Endothelial cell (in vitro differentiated cells): ENCODE measurements at places on chromosomes 2 and 18. TPM values are rescaled to one million over a fixed set of nuclear protein-coding genes. Genes with fewer than 3 reads are reported as not detected.

GRCh38 chr18:25518716-25519053 is 166.7 kb upstream of the ZNF521 start:
- H3K36me3 ChIP-seq, result no peaks in the 10 kb centered on the region
- H3K27me3 ChIP-seq, result no peaks in the 10 kb centered on the region
- DNase-seq, result no peak

DNA sequence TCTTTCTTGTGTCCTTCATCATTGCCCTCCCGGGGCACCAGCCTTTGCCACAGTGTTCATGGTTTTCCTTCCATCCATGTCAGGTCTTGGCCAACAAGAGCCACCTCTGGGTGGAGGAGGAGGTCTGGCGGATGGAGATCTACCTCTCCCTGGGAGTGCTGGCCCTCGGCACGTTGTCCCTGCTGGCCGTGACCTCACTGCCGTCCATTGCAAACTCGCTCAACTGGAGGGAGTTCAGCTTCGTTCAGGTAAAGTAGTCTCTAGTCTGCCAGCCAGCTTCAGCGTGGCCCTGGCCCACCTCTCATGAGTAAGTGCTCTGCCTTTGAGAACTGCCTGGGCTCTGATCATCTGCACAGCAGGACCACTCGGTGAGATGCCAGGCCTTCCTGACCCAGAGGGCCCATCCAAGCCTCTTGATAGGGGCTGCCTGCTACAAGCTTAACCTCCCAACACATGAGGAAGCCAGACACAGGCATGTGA is 31.0 kb downstream of the STEAP3 start:
- no peak for DNase-seq
- H3K27me3 ChIP-seq, result peaks cover 4% of the 10 kb centered on the region
- peaks cover 7% of the 10 kb centered on the region for H3K36me3 ChIP-seq
- H3K4me1 ChIP-seq, result peaks cover 23% of the 10 kb centered on the region

- H3K27me3 ChIP-seq, result no peaks in the 10 kb centered on the region
- H3K4me1 ChIP-seq, result no peaks in the 10 kb centered on the region
- no peak for DNase-seq
These were observed 20.1 kb downstream of the ZC3H6 start for GRCh38 chr2:112295407-112296078.

Gene LRP2
- total RNA-seq, result 0.23 TPM

- H3K4me3 ChIP-seq, result no peak overlapping the region
- H3K27me3 ChIP-seq, result peaks cover 1% of the 10 kb centered on the region
- peaks cover 3% of the 10 kb centered on the region for H3K4me1 ChIP-seq
- no peak overlapping the region for H3K27ac ChIP-seq
These were observed 113.0 kb downstream of the NYAP2 start for GRCh38 chr2:225512469-225512868.

- H3K36me3 ChIP-seq, result no peaks in the 10 kb centered on the region
- peaks cover 5% of the 10 kb centered on the region for H3K27me3 ChIP-seq
- peaks cover 7% of the 10 kb centered on the region for H3K4me1 ChIP-seq
- DNase-seq, result no peak
These were observed 3.0 kb downstream of the NEURL3 start for GRCh38 chr2:96501886-96502810.

DNA sequence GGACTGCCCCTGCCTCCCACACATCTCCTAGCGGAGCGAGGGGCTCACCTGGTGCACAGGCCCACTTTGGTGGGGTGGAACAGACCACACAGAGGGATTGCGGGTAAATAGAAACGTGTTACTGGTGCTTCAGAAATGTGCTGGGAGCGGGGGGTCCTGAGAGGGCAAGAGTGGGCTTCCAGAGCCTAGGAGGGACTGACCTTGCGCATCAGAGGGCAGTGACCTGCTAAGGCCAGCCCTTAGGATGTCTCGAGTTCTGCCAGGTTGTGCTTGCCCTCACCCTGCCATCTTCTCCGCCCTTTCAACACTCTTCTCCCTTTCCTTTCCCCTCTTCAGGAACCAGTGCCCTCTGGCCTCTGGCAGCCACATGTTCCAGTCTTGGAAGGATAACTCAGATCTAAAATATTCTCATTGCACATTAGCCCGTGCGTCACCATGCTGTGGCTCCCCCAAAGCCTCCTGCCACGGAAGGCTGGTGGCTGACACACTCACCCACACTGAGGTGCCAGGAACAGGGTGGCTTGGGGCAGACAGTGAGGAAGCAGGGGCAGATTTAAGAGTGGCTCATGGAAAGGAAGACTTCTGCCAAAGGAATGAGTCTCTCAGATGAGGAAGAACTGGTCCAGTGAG is 89.6 kb downstream of the MCFD2 start:
- H3K36me3 ChIP-seq, result peaks cover 3% of the 10 kb centered on the region
- H3K4me1 ChIP-seq, result peaks cover 18% of the 10 kb centered on the region
- no peak for DNase-seq
- no peak overlapping the region for H3K27ac ChIP-seq
- H3K4me3 ChIP-seq, result no peak overlapping the region

DNA sequence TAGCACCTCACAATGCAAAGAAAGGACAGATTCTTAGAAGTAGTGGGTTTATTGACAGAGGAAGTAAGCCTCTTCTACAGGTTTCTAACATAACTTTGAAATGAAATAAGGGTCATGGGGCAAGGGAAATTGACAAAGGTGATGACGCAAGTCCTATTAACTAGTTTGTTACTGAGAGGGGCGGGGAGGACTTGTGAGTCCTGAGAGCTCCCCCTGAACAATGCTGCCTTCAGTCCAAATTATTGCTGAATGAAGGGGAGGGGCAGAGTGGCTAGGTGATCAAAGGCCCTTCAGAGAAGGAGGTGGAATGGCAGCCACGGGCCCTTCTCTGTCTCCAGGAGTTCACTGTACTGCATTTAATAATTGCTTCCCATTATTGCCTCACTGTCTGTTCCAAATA is 390.0 kb downstream of the MEIS1 start:
- H3K4me3 ChIP-seq, result no peak overlapping the region
- DNase-seq, result no peak
- H3K36me3 ChIP-seq, result no peaks in the 10 kb centered on the region
- no peak overlapping the region for H3K27ac ChIP-seq
- no peaks in the 10 kb centered on the region for H3K4me1 ChIP-seq

GRCh38 chr2:122236152-122236874 is 480.9 kb downstream of the TSN start:
- H3K4me3 ChIP-seq, result no peak overlapping the region
- H3K4me1 ChIP-seq, result peaks cover 3% of the 10 kb centered on the region
- no peak for DNase-seq
- H3K36me3 ChIP-seq, result no peaks in the 10 kb centered on the region
- no peak overlapping the region for H3K27ac ChIP-seq

DNA sequence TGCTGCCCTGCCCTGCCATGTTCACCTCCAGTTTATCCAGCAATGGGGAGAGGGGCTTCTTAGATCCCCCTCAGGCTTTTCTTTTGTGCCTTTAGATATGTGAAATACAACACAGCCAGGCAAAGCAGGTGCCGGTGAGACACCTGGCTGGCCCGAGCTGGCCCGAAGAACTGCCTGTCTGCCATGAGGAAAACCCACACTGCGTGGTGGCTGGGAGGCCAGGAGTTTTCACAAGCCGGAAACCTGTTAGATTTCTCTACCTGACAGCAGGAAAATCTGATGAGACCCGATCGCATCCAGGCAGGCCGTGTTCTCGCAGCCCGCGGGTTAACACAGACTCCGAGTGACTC is 5.7 kb upstream of the GAL3ST2 start:
- no peak overlapping the region for H3K27ac ChIP-seq
- no peak overlapping the region for H3K4me3 ChIP-seq
- H3K4me1 ChIP-seq, result peaks cover 2% of the 10 kb centered on the region
- no peaks in the 10 kb centered on the region for H3K36me3 ChIP-seq
- H3K27me3 ChIP-seq, result no peaks in the 10 kb centered on the region

GRCh38 chr2:208296610-208297009 is 30.6 kb downstream of the PIKFYVE start:
- H3K27me3 ChIP-seq, result no peaks in the 10 kb centered on the region
- no peak overlapping the region for H3K4me3 ChIP-seq
- no peak for DNase-seq
- peak overlapping the region; percentile 82 for H3K27ac ChIP-seq
- H3K36me3 ChIP-seq, result peaks cover 41% of the 10 kb centered on the region
- H3K4me1 ChIP-seq, result peaks cover 19% of the 10 kb centered on the region

Gene MOGAT1
- 0.26 TPM for total RNA-seq

DNA sequence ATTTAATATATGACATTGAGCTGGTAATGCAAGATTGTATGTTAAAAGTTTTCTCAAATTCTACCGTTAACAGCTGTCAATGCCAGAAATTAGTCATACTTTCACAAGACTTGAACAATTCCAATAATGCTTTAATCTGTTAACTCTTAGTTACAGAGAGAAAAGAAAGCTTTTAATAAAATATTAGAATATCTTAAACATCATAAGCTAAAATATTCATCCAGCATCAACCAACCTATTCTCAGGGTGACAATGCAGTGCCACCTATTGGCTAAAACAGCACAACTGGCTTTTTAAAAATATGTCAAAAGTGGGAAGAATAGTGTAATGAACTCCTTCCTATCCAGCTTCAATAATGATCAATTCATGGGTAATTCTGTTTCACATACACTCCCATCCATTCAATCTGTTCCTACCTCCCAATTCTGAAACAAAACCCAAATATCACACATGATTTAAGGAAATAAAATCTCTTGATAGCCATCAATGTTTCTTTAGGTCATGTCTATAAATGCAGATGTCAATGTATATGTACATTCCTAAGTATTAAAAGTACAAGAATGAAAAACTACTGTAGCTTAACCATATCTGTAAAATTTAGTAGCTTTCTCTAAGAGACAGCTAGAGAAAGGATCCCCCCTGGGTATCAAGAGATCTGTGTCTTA is 79.8 kb upstream of the CCDC141 start:
- H3K36me3 ChIP-seq, result no peaks in the 10 kb centered on the region
- DNase-seq, result no peak
- H3K27me3 ChIP-seq, result no peaks in the 10 kb centered on the region

GRCh38 chr2:121513597-121514333 is 16.9 kb upstream of the RNU4ATAC start:
- no peaks in the 10 kb centered on the region for H3K4me1 ChIP-seq
- DNase-seq, result no peak
- H3K36me3 ChIP-seq, result peaks cover 22% of the 10 kb centered on the region
- H3K27me3 ChIP-seq, result peaks cover 4% of the 10 kb centered on the region

Gene HRH4
- not detected for total RNA-seq

Gene OSBPL6
- total RNA-seq, result 3.0 TPM

- peaks cover 4% of the 10 kb centered on the region for H3K36me3 ChIP-seq
- no peak overlapping the region for H3K4me3 ChIP-seq
- H3K27ac ChIP-seq, result peak overlapping the region; percentile 82
- no peak for DNase-seq
- no peaks in the 10 kb centered on the region for H3K27me3 ChIP-seq
These were observed 21.3 kb downstream of the PPP3R1 start for GRCh38 chr2:68231061-68231372.

- peaks cover 17% of the 10 kb centered on the region for H3K4me1 ChIP-seq
- H3K36me3 ChIP-seq, result no peaks in the 10 kb centered on the region
These were observed 72.6 kb upstream of the THUMPD2 start for GRCh38 chr2:39851651-39852110.

- no peaks in the 10 kb centered on the region for H3K27me3 ChIP-seq
- H3K4me3 ChIP-seq, result no peak overlapping the region
- H3K27ac ChIP-seq, result peak overlapping the region; percentile 49
- peaks cover 8% of the 10 kb centered on the region for H3K36me3 ChIP-seq
These were observed 283.0 kb downstream of the ALPK2 start for GRCh38 chr18:58345875-58346274.

Gene MYOM1
- 0.49 TPM for total RNA-seq

Gene SERPINB2
- total RNA-seq, result not detected

- H3K27me3 ChIP-seq, result peaks cover 10% of the 10 kb centered on the region
- H3K36me3 ChIP-seq, result no peaks in the 10 kb centered on the region
- DNase-seq, result no peak
- no peak overlapping the region for H3K27ac ChIP-seq
- no peaks in the 10 kb centered on the region for H3K4me1 ChIP-seq
These were observed 274.4 kb upstream of the HDAC4 start for GRCh38 chr2:239674981-239675825.

DNA sequence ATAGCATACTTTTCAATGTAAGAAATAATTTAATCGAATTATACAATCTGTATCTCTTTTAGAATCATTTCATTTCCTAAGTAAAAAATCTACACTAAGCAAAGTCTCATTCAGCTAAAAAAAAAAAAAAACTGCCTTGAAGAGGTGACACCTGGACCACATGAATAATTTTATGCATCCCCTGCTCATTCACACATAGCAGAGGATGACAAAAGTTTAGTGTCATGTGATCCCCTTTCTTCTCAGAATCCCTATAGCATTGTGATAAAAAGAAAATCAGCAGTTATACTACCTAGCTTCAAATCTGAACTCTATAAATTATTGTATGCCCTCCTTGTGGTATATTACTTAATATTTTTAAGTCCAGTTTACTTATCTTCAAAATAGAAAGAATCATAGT is 603.8 kb downstream of the ERBB4 start:
- no peaks in the 10 kb centered on the region for H3K4me1 ChIP-seq
- no peak for DNase-seq
- no peaks in the 10 kb centered on the region for H3K27me3 ChIP-seq
- no peak overlapping the region for H3K4me3 ChIP-seq
- H3K36me3 ChIP-seq, result no peaks in the 10 kb centered on the region

Gene STARD6
- total RNA-seq, result 0.54 TPM

DNA sequence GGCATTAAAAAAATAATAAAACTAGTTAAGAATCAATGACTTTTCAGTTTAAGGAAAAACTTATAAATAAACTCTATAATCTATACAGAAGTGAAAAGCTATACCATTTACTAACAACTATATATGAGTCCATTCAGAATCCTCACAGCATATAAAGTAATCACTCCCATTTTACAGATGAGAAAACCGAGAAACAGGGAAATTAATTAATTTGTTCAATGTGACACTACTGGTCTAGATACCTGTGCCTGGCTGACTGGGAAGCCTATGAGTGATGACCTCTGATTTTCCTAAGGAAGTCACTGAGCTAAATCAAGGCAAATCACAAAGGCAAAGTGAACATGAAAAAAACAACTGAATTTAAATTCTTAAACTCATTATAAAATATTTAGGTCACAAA is 99.5 kb upstream of the RNU4ATAC start:
- no peaks in the 10 kb centered on the region for H3K27me3 ChIP-seq
- H3K36me3 ChIP-seq, result peaks cover 18% of the 10 kb centered on the region
- H3K27ac ChIP-seq, result no peak overlapping the region
- H3K4me3 ChIP-seq, result no peak overlapping the region
- H3K4me1 ChIP-seq, result no peaks in the 10 kb centered on the region

DNA sequence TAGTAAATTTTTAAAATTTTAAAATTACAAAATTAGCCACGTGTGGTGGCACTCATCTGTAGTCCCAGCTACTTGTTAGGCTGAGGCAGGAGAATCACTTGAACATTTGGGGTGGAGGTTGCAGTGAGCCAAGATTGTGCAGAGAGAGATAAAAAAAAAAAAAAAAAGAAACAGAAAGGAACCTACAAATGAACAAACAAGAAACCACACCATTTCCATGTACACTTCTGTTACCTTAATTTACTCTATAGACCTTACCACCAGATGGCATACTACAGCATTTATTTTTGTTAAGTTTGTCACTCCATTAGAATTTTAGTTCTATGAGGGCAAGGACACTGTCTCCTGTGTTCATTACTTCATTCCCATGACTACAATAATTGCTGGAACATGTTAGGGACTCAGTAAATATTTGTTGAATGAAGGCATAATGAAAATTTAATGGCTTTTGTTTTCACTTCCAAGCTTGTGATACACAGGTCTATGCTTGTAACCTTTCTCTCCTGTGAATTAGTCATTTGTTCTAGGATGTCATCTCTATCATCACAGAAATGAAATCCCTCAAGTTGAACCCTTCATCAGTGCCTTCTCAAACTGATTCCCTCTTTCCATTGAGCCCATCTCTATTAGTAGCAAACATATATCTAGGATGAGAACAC is 76.0 kb downstream of the ARHGAP15 start:
- H3K36me3 ChIP-seq, result no peaks in the 10 kb centered on the region
- DNase-seq, result no peak
- no peak overlapping the region for H3K27ac ChIP-seq
- no peak overlapping the region for H3K4me3 ChIP-seq
- H3K27me3 ChIP-seq, result peaks cover under 1% of the 10 kb centered on the region

Gene PID1
- total RNA-seq, result not detected
